ENCODE measurements at places on chromosomes 11 and 22. TPM values are rescaled to one million over a fixed set of nuclear protein-coding genes. Genes with fewer than 3 reads are reported as not detected.
A peak's percentile ranks its signal among the peaks of the same experiment; 100 is the strongest.

TAF1D gene
- 293 TPM for polyA plus RNA-seq

KCNQ1 gene
- polyA plus RNA-seq = not detected

NFAM1 gene
- not detected for polyA plus RNA-seq

PHOX2A gene
- polyA plus RNA-seq = not detected

PHETA2 gene
- polyA plus RNA-seq = 0.07 TPM

SLC29A2 gene
- 39.3 TPM for polyA plus RNA-seq

HOATZ gene
- not detected for polyA plus RNA-seq

DNAL4 gene
- polyA plus RNA-seq = 8.3 TPM

KRTAP5-7 gene
- not detected for polyA plus RNA-seq

DEPDC7 gene
- polyA plus RNA-seq = 13.8 TPM

ZC3H12C gene
- 2.2 TPM for polyA plus RNA-seq

- H3K4me3 ChIP-seq = no peak overlapping the region
- H3K4me1 ChIP-seq = no peaks in the 10 kb centered on the region
- H3K36me3 ChIP-seq = peaks cover 40% of the 10 kb centered on the region
- no peak overlapping the region for H3K27ac ChIP-seq
- DNase-seq = no peak
Observed at GRCh38 chr22:41229730-41230400, 10.9 kb downstream of the CHADL start.

GRCh38 chr11:134474942-134475341 lies 62.9 kb upstream of the B3GAT1 start:
- no peak overlapping the region for H3K27ac ChIP-seq
- H3K4me1 ChIP-seq = no peaks in the 10 kb centered on the region
- no peaks in the 10 kb centered on the region for H3K36me3 ChIP-seq
- H3K4me3 ChIP-seq = no peak overlapping the region
- no peak for DNase-seq
- peaks cover 57% of the 10 kb centered on the region for H3K27me3 ChIP-seq

DNA sequence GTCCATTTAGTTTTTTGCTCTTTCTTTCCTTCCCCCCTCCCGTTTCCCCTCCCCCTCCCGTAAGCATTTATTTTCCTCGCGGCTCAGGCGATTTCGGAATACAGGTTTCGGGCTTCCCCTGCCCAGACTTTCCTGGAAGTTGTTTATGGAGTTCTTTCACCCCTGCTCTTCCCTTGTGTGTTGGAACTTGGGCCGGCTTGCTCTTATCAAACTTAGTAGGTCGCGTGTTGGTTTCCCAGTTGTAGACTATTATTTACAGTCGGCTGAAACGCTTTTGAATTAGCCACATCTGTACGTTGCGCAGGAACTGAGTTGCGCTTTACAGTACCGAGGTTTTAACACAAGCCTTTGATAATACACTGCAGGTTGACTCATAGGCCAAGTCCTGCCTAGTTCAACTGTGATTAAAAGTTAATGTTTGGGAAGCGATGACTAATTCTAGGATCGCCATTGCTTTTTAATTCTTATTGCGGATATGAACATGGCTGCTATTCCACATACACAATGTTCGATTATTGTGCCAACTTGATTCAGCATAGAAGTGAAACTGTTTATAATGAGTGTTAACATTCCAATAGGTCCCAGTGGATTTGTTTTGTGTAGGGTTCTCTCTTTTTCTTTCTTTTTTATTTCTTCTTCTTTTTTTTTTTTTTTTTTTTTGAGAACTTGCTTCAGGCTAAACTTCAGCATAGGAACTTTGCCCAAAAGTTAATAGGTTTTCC lies 1.7 kb downstream of the YAP1 start:
- H3K36me3 ChIP-seq = no peaks in the 10 kb centered on the region
- no peak overlapping the region for H3K27ac ChIP-seq
- H3K4me1 ChIP-seq = peaks cover 12% of the 10 kb centered on the region
- no peak overlapping the region for H3K4me3 ChIP-seq
- H3K27me3 ChIP-seq = no peaks in the 10 kb centered on the region
- DNase-seq = no peak

DNA sequence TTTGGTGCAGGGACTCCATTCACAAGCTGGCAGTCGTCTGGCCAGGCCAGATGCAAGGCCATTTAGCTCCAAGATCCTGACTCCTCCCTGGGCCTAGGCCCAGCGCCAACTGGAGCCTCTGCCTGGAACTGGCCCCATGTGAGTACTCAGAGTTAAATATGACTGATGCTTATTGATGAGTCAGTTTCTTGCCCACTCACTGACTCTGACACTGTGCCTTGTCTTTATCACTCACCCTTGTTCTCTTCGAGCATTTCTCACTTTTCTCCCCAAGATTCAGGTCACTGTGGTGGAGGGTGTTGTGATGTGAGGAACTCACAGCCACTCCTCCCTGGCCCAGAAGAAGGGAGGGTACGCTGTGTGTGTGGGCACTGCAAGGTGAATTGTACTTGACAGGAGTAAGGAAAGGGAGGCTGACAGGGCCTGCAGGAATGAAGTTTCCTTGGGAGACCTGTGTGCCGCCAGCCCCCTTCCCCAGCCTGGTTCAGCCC lies 23.2 kb upstream of the ST3GAL4 start:
- no peak overlapping the region for H3K27ac ChIP-seq
- H3K36me3 ChIP-seq = peaks cover 7% of the 10 kb centered on the region
- DNase-seq = no peak
- no peak overlapping the region for H3K4me3 ChIP-seq
- H3K4me1 ChIP-seq = no peaks in the 10 kb centered on the region
- H3K27me3 ChIP-seq = no peaks in the 10 kb centered on the region

DNA sequence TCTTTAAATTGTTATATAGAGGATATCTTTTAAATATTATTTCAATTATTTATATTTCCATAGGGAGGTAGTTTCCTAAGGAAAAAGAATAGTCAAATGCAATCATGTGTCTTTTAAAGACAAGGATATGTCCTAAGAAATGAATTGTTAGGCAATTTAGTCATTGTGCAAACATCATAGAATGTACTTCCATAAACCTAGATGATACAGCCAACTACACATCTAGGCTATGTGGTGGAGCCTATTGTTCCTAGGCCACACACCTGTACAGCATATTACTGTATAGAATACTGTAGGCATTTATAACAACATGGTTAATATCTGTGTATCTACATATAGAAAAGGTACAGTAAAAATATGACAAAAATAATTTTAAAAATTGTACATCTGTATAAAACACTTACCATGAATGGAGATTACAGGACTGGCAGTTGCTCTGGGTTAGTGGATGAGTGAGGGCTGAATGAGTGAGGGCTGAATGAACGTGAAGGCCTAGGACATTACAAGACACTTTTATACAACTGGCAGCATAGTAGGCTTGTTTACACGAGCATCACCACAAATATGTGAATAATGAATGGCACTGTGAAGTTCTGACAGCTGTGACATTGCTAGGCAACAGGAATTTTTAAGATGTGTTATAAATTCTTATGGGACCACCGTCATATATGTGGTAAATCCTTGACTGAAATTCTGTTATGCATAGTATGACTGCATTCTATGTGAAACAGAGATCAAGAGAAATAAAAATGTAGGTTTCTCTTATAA lies 1879.0 kb upstream of the RAG2 start:
- no peaks in the 10 kb centered on the region for H3K27me3 ChIP-seq
- no peaks in the 10 kb centered on the region for H3K36me3 ChIP-seq
- no peak overlapping the region for H3K27ac ChIP-seq
- H3K4me3 ChIP-seq = no peak overlapping the region
- peaks cover 3% of the 10 kb centered on the region for H3K4me1 ChIP-seq

GRCh38 chr22:39621826-39622225 lies 51.3 kb downstream of the CACNA1I start:
- H3K27me3 ChIP-seq = no peaks in the 10 kb centered on the region
- H3K4me3 ChIP-seq = no peak overlapping the region

GRCh38 chr11:67045314-67045713 lies 11.3 kb upstream of the RHOD start:
- no peak overlapping the region for H3K4me3 ChIP-seq
- DNase-seq = no peak
- H3K4me1 ChIP-seq = peaks cover 25% of the 10 kb centered on the region
- peaks cover 42% of the 10 kb centered on the region for H3K27me3 ChIP-seq

DNA sequence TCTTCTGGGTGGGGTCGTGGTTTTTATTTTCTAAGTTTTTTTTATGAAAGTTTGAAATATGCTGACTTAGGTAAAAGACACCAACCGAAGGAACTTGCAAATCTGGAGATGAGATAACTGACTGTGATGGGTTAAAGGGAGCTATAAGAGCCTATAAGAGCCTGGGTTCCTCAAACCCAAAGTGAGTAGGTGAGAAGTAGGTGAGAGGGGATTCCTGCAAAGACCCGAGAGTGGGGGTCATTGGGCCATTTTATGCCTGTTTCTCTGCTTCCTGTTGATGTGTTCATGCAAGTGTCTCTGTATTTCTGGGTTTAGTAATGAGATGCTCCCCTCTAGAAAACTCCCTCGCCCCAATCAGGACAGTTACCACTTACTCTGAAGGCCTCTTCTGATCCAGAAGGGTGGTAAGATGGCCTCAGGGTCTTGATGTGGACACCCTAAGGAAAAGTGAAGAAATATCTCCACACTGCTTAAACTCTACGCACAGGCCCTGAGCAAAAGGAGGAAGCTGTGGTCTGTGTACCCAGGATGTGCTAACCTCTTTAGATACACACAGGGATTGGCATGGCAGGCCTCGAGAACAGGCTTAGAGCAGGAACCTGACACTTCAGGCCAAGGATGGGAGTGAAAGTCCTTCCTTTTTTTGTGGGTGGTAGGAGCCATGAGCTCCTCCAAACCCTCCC lies 1.8 kb downstream of the FLI1 start:
- no peak overlapping the region for H3K27ac ChIP-seq
- H3K27me3 ChIP-seq = peaks cover 34% of the 10 kb centered on the region
- peaks cover 7% of the 10 kb centered on the region for H3K4me1 ChIP-seq
- DNase-seq = no peak
- H3K4me3 ChIP-seq = no peak overlapping the region

GRCh38 chr11:38968951-38969350 lies 2370.9 kb upstream of the RAG2 start:
- DNase-seq = no peak
- H3K27ac ChIP-seq = no peak overlapping the region
- no peak overlapping the region for H3K4me3 ChIP-seq
- no peaks in the 10 kb centered on the region for H3K36me3 ChIP-seq
- H3K27me3 ChIP-seq = no peaks in the 10 kb centered on the region
- H3K4me1 ChIP-seq = no peaks in the 10 kb centered on the region

GRCh38 chr11:114088216-114088615 lies 28.7 kb downstream of the ZBTB16 start:
- H3K4me1 ChIP-seq = peaks cover 7% of the 10 kb centered on the region
- H3K27ac ChIP-seq = no peak overlapping the region
- H3K27me3 ChIP-seq = peaks cover 4% of the 10 kb centered on the region
- H3K4me3 ChIP-seq = no peak overlapping the region
- H3K36me3 ChIP-seq = no peaks in the 10 kb centered on the region

DNA sequence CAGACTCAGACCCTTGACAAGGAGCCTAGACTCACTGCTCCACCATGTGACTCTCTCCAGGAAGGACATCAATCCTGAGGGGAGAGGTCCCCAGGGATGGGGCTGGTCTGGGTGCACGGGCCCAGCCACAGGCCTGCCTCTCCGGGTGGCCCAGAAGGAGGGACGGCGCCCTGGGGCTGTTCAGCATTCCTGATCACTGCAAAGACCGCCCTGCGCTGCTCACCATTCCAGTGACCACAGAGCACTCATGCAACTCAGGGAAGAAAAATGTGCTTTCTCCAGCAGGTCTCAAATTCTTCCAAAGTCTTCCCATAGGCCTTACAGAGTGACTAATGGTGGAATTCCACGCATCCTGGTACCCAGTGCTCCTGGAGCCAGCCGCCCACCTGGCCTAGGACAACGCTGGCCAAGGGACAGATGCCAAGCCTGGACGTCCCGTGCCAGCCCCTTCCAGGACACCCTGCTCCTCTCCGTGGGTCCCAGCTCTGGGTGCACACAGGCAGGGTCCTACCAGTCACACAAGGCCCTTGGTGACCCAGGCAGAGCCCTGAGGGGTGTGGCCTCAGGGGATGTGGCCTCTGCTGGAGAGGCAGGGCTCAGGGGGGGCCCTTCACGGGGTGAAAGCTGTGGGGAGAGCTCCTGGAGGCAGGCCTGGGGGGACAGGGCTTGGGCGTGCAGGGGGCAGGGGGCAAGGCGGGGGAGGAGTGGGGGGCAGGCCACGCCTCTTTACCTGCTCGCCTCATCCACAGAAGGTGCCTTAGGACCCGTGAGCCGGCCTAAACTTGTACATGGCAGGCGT lies 178.8 kb downstream of the IGLL1 start:
- no peaks in the 10 kb centered on the region for H3K27me3 ChIP-seq
- no peak overlapping the region for H3K27ac ChIP-seq
- DNase-seq = peak; percentile 12
- H3K36me3 ChIP-seq = no peaks in the 10 kb centered on the region

GRCh38 chr22:28609921-28610320 lies 69.7 kb downstream of the TTC28 start:
- peaks cover 20% of the 10 kb centered on the region for H3K4me1 ChIP-seq
- DNase-seq = peak; percentile 17
- no peaks in the 10 kb centered on the region for H3K27me3 ChIP-seq
- peak overlapping the region; percentile 59 for H3K27ac ChIP-seq
- H3K36me3 ChIP-seq = no peaks in the 10 kb centered on the region

GRCh38 chr11:104390651-104391050 lies 226.7 kb upstream of the PDGFD start:
- H3K27ac ChIP-seq = no peak overlapping the region
- H3K36me3 ChIP-seq = no peaks in the 10 kb centered on the region
- no peak for DNase-seq
- no peaks in the 10 kb centered on the region for H3K4me1 ChIP-seq
- no peak overlapping the region for H3K4me3 ChIP-seq

DNA sequence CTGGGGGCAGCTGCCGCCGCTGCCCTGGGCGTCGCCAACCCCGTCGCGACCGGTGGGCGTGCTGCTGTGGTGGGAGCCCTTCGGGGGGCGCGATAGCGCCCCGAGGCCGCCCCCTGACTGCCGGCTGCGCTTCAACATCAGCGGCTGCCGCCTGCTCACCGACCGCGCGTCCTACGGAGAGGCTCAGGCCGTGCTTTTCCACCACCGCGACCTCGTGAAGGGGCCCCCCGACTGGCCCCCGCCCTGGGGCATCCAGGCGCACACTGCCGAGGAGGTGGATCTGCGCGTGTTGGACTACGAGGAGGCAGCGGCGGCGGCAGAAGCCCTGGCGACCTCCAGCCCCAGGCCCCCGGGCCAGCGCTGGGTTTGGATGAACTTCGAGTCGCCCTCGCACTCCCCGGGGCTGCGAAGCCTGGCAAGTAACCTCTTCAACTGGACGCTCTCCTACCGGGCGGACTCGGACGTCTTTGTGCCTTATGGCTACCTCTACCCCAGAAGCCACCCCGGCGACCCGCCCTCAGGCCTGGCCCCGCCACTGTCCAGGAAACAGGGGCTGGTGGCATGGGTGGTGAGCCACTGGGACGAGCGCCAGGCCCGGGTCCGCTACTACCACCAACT lies 1.0 kb downstream of the FUT4 start:
- peaks cover 24% of the 10 kb centered on the region for H3K4me1 ChIP-seq
- peak overlapping the region; percentile 71 for H3K4me3 ChIP-seq
- H3K27me3 ChIP-seq = no peaks in the 10 kb centered on the region
- no peak for DNase-seq
- H3K36me3 ChIP-seq = peaks cover 13% of the 10 kb centered on the region

GRCh38 chr22:37564111-37564711 lies 3.9 kb downstream of the CDC42EP1 start:
- peaks cover 58% of the 10 kb centered on the region for H3K36me3 ChIP-seq
- H3K27ac ChIP-seq = peak overlapping the region; percentile 97
- H3K4me3 ChIP-seq = no peak overlapping the region
- no peaks in the 10 kb centered on the region for H3K27me3 ChIP-seq

GRCh38 chr11:48004456-48004855 lies 24.1 kb downstream of the PTPRJ start:
- H3K27me3 ChIP-seq = no peaks in the 10 kb centered on the region
- DNase-seq = no peak
- no peaks in the 10 kb centered on the region for H3K36me3 ChIP-seq
- no peak overlapping the region for H3K4me3 ChIP-seq

- H3K27me3 ChIP-seq = peaks cover 27% of the 10 kb centered on the region
- H3K4me3 ChIP-seq = no peak overlapping the region
- DNase-seq = no peak
- H3K36me3 ChIP-seq = no peaks in the 10 kb centered on the region
Observed at GRCh38 chr11:35418282-35419183, 825 bp downstream of the SLC1A2 start.

Data from K562 (cell line).